NCI-H226 (cell line): ENCODE measurements at places on chromosomes 3 and 15.

GRCh38 chr3:147977001-147977400, 567.8 kb downstream of the ZIC1 start:
- no peak for DNase-seq

DNA sequence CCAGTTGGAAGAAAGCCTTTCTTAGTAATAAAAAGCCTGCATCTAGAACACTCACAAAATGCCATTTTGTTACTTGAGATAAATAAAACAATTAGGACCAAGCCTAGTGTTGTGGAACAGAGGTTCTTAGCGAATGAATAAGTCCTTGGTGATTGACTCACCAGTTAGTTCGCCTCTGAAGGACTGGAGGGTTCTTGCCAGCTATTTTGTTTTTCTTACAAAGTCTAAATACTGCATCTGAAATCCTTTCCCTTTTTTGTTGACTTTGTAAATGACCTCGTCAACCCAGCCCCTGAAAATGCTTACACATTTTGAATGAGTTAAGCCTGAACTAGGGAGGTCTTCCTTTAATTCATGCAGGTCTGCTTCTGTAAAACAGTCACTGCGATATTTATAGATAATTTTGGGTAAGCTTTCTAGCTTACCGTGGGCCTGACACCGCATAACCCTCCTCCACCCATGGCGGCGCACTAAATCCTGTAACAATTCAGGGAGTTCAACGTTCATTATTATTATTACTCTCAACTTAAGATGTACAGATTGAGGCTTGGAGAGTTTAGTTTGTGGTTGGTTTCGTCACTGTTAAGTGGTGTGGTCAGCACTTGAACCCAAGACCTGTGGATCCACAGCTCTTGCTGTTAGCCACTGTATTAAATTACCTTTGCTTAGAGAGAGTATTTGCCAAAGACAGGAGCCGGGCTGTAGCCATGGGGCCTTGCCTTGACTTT, 45.0 kb upstream of the SACM1L start:
- no peak for DNase-seq

- DNase-seq, result no peak
Observed at GRCh38 chr3:161082063-161082462, 23.1 kb downstream of the B3GALNT1 start.

GRCh38 chr3:145696011-145696410, 465.0 kb downstream of the PLOD2 start:
- DNase-seq, result no peak

GRCh38 chr15:66994927-66995656, 70.3 kb upstream of the SMAD3 start:
- peak; percentile 75 for DNase-seq

GRCh38 chr15:40050788-40051470, 11.9 kb upstream of the SRP14 start:
- no peak for DNase-seq

- no peak for DNase-seq
Observed at GRCh38 chr3:138381413-138381901, 33.1 kb downstream of the MRAS start.
